ENCODE measurements at places on chromosomes 7 and 10.

DNA sequence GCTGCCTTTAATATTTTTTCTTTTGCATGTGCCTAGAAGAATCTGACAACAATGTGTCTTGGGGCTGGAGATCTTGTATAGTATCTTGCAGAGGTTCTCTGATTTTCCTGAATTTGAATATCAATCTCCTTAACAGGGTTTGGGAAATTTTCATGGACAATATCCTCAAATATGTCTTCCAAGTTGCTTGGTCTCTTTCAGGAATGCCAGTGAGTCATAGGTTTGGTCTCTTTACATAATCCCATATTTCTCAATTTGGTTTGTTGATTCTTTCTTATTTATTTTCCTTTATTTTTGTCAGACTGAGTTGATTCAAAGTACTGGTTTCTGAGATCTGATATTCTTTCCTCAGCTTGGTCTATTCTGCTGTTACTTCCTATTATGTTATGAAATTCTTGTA, 208.7 kb upstream of the GLI3 start:
- no peak for DNase-seq

- no peak for DNase-seq
These were observed 15.1 kb downstream of the TMEM60 start for GRCh38 chr7:77783111-77783510.

GRCh38 chr10:62136931-62137330, 131.7 kb downstream of the RTKN2 start:
- no peak for DNase-seq

DNA sequence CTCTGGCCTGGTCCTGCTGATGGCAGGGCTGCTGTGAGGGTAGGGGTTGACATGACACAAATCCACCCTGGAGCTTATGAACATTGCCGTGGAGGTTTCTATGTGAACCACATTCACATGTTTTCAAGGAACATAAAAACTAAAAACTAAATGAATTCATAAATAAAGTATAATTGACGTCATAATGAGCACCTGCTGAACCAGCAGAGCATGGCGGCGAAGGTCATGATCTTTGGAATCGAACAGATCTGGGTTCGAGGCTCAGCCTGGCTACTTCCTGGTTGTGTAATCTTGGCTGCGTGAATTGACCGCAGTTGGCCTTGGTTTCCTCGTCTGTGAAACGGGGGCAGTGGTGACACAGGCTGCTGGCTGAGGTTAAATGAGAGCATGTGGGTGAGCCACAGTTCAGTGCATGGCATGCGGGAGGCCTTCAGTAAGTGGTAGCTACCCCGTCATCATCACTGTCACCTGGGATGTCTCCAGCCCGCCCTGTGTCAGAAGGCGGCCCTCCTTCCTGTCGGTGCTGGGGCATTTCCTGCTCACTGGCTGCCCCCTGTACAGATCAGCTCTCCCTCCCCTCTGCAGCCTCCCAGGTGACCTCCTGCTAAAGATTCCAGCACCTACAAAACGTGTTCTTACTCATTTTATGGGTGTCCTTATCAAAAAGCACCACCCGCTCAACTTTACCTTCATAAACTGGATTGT, 190.3 kb upstream of the SHH start:
- peak; percentile 12 for DNase-seq

DNA sequence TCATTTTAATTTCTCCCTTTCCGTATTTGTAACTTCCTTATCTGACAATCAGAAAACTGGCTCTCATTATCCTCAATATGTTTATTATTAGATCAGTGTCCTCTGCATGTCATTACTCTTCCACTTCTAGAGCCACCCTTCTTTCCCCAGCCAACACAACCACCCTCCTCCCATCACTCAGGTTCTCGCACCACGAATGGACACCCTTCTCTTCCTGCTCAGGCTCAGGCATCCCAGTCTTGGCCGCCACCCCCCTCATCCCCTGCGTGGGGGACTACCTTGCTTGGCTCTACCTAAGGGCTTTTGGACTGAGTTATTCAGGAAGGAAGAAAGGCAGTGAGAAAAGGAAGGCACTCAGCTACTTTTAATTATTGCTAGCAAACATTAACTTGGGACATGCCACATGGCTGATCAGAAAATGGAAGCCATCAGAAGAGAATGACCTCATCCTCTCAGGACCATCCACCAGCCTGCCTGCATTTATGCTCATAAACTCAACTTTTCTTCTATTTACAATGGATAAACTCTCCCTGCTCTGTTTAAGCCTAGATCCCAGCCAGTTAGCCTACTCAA, 199.9 kb upstream of the PLXNA4 start:
- DNase-seq = no peak

GRCh38 chr10:99621454-99622251, 1.4 kb upstream of the SLC25A28 start:
- no peak for DNase-seq
